ENCODE measurements at places on chromosomes 2 and 18.

GRCh38 chr2:28523902-28524301 is 28.0 kb downstream of the PLB1 start:
- no peak for DNase-seq

DNA sequence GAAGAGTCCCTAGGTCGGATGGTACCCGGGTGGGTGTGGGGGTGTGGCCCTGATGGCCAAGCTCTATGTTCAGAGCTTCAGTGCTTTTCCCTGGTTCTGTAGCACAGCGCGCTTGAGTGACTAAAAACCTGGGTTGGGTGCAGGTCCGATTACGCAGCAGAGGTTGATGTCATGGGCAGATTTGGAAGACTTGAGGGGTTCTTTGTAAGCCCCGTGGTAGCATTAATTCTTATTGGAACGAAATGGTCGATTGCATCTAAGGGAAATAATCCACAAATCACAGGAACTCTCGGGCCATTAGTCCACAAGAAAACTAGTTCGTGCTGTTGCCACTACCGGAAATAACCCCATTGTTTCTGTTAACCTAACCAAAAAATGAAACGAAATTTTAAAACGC is 9.0 kb downstream of the HOXD8 start:
- DNase-seq: no peak

DNA sequence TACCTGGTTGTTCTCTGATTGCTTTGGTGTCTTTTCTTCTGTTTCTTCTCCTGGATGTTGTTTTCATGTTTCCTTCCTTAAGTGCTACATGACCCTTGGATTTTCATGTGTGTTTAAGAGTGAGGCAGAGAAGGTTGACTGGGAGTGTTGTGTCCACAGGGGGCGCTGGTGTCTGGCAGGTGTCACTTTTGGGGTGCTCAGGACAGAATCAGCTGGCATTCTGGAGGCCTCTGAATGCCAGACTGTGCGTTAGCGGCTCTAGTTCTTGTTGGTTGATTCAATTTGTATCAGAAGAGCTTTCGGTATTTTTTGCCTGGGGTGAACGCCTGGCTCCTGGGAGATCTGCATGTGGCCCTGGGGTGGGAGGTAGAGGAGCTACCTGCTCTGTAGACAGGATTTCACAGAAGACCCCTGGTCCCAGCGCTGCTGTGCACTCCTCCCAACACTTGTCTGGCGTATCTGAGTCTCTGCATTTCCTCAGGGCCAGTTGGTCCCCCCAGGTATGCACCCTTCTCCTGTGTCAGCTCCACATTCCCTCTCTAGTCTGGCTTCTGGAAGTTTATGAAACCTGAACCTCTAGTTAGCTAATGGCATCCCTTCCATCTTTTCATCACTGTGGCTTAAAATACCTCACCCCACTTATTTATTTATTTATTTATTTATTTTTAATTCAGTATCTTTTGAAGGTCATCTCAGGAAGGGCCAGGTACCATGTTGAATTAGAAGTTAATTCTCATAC is 1.1 kb downstream of the GREB1 start:
- DNase-seq: no peak

DNA sequence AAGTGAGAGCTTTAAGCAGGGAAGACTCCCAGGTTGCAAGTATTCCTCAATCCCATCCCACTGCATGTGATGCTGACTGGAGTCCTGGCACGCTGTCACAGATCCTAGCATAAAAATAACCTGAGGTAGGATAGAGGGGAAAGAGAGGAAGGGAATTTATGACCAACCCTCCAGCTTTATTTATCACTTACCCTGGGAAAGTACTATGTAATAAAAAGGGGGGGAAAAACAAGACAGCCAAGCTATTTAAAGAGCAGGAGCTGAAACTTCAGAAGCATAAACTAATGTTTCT is 122.2 kb downstream of the SLC8A1 start:
- DNase-seq: no peak

DNA sequence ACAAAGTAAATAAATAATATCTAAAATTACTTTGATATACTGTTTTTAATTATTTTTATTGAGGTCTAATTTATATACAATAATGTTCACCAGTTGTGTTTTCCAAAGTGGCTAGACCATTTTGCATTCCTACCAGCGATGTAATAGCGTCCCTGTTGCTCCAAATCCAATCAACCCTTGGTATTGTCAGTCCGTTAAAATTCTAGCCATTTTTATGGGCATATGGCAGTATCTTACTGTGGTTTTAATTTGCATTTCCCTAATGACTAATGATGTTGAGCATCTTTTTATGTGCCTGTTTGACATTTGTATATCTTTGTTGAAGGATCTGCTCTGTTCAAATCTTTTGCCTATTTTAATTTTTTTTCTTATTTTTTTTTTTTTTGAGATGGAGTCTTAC is 185.0 kb downstream of the PRPF40A start:
- DNase-seq: no peak

- DNase-seq: no peak
These were observed 27.8 kb upstream of the COPS8 start for GRCh38 chr2:237057893-237058300.

GRCh38 chr18:26183395-26184112 is 42.7 kb upstream of the TAF4B start:
- DNase-seq: no peak

DNA sequence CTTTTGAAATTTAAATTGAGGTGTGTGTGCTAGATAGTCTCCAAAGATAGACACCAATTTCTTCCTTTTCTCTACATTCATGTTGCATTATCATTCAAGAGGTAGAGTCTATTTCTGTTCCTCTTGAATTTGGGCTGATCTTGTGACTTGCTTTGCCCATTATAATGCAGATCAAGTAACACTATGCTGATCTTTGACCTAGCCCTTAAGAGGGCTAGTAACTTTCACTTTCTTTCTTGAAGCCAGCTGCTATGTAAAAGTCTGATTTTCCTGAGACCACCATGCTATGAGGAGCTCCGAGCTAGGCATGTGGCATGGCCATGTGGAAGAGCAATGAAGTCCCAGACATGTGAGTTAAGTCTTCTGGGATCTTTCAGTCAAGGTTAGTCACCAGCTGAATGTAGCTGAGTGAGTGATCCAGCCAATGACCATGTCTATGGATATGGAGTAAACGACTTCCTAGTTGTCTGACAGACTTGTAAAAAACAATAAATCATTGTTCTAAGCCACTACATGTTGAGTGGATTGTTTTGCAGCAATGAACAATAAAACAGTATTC is 189.4 kb upstream of the CWC22 start:
- no peak for DNase-seq

DNA sequence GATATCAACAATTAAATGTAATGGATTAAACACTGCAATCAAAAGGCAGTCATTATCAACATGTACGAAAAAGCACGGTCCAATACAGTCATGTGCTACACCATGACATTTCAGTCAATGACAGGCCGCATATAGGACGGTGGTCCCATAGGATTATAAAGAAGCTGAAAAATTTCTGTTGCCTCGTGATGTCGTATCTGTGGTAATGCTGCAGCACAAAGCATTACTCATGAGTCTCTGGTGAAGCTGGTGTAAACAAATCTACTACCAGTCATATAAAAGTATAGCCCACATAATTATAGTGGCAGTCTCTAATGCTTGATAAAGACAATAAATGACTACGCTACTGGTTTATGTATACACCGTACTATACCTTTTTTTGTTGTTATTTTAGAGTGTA is 58.4 kb downstream of the RABL2A start:
- DNase-seq: no peak

DNA sequence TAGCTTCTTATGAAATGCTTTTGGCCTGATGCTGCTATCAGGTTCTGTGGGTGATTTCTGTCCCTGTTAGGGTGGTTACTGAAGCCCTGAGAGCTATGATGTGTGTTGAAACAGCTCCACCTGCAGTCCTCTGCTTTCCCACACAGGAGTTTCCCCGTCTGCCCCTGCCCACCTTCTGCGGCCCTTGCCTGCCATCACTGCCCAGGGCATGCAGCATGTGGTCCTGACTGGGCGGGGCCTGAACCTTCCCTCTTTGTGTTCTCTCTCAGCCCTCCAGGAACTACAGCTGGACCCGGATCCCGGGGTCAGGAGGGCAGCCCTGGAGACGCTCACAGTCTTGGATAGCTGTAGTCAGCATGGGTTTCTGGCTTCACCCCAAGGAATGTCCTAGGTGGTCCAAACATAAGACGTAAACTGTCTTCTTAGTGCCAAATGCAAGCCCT is 21.4 kb downstream of the HJURP start:
- DNase-seq: no peak

- DNase-seq: no peak
These were observed 10.8 kb downstream of the LRRFIP1 start for GRCh38 chr2:237638176-237638575.

DNA sequence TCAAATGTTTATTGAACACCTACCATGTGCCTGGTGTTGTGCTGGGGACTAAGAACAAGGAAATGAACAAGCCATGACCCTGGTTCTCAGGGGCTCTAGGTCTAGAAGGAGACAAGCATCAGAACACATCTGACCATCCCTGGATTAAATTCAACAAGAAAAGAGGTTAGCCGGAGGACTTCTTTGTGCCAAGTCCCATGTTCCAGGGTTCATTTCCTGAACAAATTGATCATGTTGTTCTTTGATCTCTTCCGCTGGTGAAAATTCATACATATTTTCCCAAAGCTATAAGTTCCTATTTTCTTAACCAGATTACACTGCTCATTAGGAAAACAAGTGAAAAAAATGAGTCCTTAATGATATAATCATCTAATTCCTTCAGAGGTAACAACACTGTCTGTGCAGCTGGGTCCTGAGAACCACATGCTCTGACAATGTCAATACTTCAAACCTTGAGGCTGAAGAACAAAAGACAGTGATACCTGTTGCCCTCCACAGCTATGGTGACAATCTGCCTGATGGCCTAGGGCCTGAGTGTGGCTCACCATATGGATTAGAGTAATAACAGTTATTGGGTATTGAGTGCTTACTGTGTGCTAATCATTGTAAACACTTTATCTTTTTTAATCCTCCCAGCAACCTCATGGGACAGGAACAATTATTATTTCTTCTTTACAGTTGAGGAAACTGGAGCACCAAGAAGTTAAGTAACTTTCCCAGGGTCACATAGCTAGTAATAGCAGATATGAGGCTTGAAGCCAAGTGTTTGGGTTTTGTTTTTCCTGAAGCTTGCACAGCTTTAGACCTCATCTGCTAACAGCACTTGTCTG is 24.6 kb upstream of the INO80C start:
- no peak for DNase-seq

GRCh38 chr18:80213182-80213581 is 34.1 kb downstream of the PARD6G start:
- DNase-seq: no peak

- no peak for DNase-seq
These were observed 152.8 kb downstream of the TFCP2L1 start for GRCh38 chr2:121132054-121132761.

GRCh38 chr2:124027182-124027581 is 2.1 kb downstream of the CNTNAP5 start:
- no peak for DNase-seq

GRCh38 chr2:173048522-173048896 is 27.1 kb upstream of the MAP3K20 start:
- no peak for DNase-seq

Data from stimulated activated CD4-positive, alpha-beta T cell treated with anti-CD3 and anti-CD28 coated beads, TNF-alpha, amount 100 ng/mL, for 4 hours (primary cell).